ENCODE measurements at places on chromosomes 4 and X.
A peak's percentile ranks its signal among the peaks of the same experiment; 100 is the strongest.

DNA sequence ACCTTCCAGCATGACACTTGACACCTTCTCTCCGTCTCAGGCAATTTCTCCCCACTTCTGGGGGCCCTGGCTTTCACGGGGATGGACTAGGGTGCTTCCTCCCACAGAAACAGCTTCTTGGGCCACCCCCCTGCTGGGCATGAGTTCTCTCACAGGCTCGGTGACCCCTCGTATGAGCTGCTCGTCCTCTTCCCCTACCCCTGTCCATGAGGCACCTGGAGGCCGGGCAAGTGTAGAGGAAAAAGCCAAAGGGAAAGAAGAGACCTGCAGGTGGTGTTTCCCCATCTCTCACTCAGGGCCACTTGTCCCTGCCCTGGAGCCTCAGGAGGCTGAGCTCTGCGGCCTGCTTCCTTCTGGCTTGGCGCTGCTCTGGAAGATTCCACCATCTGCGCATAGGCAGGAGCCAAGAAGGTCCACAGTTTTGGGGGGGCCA is 1.9 kb upstream of the RGS12 start:
- DNase-seq, result no peak

GRCh38 chr4:92825791-92826190 is 522.0 kb downstream of the GRID2 start:
- DNase-seq, result no peak

- no peak for DNase-seq
Measured at GRCh38 chr4:171441300-171441941, 371.8 kb upstream of the GALNTL6 start.

DNA sequence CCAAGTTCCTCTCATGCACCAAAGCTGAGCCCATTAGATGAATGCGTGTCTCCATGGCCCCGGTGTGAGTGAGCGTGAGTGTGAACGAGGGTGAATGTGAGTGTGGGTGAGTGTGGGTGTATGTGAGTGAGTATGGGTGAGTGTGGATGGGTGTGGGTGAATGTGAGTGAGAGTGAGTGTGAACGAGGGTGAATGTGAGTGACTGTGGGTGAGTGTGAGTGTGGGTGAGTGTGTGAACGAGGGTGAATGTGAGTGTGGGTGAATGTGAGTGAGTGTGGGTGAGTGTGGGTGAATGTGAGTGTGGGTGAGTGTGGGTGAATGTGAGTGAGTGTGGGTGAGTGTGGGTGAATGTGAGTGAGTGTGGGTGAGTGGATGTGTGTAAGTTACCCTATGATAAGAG is 1521.8 kb upstream of the TENM3 start:
- DNase-seq, result no peak

GRCh38 chr4:113563691-113564378 is 197.7 kb downstream of the CAMK2D start:
- no peak for DNase-seq

GRCh38 chrX:43679778-43680177 is 23.7 kb downstream of the MAOA start:
- no peak for DNase-seq

DNA sequence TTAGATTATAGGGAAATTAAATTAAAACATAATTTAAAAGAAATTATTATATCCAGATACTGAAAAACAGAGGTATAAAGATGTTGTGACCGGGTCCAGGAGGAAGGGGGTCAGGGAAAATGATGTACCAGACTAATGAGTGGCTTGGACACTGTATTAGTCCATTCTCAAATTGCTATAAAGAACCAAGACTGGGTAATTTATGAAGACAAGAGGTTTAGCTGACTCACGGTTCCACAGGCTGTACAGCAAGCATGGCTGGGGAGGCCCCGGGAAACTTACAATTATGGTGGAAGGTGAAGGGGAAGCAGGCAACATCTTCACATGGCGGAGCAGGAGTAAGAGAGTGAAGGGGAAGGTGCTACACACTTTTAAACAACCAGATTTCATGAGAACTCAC is 3.4 kb upstream of the FAM9B start:
- no peak for DNase-seq

DNA sequence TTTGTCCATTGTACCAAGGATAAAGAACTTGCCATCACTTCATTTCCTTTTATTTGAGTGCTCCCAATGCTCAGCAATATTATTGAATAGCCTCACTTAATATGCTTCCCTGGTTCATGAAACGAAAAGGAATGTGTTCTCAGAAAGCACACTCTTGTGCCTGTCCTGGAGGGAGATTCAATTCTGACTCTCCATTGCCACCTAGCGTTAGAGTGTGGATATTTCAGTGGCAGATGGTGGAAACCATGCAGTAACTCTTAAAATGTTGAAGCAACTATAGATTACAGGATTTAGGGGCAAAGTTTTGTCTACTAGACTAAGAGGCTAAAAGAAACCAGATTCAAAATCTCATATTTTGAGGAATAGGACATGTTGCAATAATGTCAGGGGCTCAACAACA is 36.0 kb downstream of the GAB3 start:
- DNase-seq, result no peak

GRCh38 chr4:150078041-150078578 is at the start of gene DCLK2:
TSS of gene DCLK2 (plus strand) at chr4:150078445. CDS start at chr4:150079028, 583 bp downstream.
- DNase-seq, result peak; percentile 79

DNA sequence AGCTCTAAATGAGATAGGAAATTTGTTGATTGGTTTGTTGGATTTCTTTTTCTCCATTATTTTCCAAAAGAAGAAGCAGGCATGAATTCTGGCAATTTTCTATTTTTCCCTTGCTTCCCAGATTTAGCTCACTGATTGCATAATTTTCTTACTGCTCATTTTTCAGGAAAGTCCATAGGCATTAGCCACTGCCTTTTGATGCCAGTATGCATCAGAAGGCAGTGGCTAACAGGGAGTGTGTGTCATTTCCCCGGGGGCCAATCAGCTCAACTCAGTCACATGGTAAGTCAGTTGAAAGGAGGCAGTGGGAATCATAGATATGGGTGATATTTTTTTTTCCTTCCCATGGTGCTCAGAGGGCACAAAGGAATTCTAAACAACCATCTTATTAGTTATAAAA is 156.7 kb downstream of the TRIML1 start:
- DNase-seq, result peak; percentile 45

DNA sequence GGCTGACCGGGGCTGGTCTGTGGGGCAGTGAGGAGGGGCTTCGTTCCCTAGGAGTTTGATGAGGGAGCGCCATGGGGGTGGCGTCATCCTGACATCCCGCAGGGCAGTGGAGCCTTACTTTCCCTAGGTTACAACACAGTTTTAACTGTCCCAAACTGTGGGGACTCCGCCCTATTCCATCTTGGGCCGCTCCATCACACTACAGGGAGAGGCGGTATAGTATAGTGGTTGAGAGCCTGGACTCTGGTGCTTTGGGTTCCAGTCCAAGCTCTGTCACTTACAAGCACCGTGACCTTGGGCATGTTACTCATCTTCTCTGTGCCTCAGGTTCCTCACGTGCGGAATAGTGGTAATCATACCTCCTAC is 44.2 kb downstream of the ZNF185 start:
- DNase-seq, result no peak

DNA sequence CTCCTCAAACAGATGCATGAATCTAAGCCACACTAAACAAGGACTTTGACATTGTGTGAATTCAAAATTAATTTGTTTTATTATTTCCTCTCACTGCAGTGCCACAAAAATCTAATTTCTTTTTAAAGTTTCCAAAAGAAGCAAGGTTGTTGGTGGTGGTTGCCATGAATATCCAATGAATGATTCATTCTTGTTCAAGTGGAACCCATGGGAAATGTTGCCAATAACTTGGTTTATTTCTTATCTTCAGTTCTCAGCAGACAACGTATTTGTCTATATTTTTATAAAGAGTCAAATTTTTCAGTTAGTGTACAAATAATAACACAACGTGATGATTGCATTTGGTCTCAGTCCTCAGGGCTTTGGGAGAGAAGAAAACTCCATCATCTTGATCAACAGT is 309.4 kb upstream of the NOCT start:
- DNase-seq, result no peak

DNA sequence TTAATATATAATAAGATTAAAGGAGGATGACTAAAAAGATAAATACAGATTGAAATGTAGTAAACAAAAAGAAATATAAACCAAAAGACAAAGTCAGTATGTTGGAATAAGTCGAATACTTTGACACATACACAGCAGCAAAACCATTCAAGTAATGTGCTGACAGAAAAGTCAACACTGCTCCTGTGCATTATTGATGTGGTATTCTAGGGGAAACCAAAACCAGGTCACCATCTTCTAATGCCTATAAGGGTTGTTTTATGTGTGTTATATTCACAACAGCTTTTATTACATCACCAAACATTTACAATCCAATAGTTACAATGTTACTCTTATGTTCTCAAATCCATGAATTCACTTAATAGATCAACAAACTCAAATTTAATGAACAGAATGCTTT is 111.8 kb upstream of the DKK2 start:
- no peak for DNase-seq

- no peak for DNase-seq
Measured at GRCh38 chrX:134294548-134294947, 57.6 kb downstream of the CCDC160 start.
